WTC11 (cell line): ENCODE measurements at places on chromosomes 6 and 20. TPM values are rescaled to one million over a fixed set of nuclear protein-coding genes. Genes with fewer than 3 reads are reported as not detected.

- no peak for DNase-seq
Measured at GRCh38 chr6:163333038-163333437, 81.5 kb upstream of the QKI start.

DNA sequence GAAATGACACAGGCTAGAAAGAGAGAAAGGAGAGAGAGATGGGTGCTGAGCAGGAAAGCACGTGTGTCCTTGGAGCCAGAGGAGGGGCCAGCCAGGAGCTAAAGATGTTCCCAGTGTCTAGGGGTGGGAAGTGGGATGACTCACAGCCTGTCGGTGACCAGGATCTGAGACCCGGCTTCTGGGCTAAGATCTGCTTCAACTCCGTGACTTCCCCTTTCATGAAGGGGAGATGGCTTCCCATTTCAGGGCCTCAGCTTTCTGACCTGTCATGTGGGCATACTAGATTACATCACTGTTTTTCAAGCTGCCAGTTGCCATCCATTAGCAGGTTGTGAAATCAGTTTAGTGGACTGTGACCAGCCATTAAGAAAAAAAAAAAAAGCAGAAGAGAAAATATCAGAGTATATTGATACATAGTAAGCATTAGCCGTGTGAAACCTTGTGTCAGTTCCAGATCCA is 5.4 kb downstream of the TGM3 start:
- DNase-seq, result no peak

GRCh38 chr6:37078814-37079213 is 73.4 kb downstream of the FGD2 start:
- no peak for DNase-seq

DNA sequence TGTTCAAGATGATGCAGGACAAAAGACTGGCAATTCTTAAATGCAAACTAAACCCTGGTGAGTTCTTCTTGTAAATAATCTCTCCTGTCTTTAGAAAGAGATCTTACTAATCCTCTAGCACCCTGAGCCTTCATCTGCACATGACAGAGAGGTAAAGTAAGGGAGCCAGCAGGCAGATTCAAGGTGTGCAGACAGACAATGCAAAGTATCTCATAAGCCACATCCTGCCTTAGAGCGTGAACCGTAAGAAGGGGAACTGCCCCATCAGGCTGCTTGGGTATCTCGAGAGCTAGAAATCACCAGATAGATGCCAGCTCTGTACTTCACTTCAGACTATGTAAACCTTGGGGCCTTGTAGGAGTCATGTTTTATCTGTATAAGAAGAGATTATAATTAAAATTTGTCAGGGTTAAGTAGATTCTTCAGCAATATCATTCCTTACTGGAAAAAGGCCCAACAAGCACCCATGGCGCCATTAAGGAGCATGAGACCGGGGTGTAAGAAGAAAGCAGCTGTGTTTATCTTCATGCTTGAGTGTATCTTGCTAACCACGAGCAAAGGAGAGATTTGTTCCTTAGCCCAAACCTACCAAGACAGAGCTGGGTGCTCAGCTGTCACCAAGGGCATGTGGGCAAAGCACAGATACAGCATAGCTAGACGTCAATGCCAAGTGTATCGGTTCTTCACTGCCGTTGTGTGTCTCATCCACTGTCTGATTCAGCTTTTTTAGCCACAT is 24.4 kb downstream of the CNR1 start:
- no peak for DNase-seq

DNA sequence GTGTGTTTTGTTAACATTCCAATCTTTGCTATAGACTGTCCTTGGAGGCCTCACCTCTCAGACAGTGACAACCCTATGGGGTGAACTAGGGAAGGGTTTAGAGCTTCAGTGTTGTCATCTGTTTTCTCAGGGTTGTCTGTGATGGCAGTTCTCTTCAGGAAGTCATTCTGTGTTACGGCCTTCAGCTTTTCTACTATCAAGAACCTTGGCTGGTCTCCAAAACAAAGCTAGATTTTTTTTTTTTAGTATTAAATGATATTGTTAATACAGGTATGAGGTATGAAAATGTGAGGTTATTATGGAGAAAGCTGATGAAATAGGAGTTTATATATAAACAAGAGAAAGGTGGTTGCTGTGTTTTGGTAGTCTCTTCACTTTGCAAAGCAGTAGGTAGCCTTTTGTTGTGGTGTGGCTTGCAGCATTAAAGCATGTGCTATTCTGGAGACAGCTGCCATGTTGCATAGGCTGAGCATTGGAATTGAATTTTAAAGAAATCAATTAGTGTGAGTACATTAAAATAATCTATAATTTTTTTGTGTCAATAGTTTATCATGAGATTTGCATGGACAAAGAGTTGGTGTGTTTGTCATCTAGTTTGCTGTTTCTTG is 162.6 kb downstream of the CARMIL1 start:
- DNase-seq, result no peak

DNA sequence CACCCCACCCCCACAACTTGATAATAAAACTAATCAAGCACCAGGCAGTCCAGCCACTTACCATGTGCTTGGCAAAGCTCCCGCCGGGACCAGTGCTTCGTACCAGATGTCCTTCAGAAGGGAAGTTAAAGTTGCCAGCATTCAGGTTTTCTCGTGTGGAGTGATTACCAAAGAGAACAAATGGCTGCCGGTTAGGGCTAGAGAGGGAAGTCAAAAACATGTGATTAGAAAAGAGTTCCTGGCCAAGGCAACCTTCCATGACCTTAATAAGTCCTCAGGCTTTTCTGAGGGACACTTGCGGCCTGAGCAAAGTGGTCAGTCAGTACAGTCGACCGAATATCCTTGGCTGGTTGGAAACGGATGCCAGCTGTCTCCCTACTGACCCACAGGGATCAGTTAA is 67.0 kb downstream of the DNAAF9 start:
- DNase-seq, result no peak

- no peak for DNase-seq
Measured at GRCh38 chr6:35640017-35640664, 48.6 kb downstream of the FKBP5 start.

GRCh38 chr20:22823119-22823518 is 212.0 kb upstream of the SSTR4 start:
- DNase-seq, result no peak

DNA sequence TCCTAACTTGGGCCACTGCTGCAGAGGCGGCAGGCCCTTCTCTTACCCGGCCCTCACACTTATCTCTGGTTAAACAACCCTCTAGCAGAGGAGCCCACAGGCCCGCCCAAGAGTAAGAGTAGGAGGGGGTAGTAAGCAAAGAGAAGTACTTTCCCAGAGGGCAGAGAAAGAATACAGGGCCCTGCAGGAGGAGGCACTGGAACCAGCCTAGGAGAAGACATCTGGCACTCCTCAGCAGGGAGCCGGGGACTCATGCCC is 10.1 kb downstream of the MTCH1 start:
- DNase-seq, result no peak

DNA sequence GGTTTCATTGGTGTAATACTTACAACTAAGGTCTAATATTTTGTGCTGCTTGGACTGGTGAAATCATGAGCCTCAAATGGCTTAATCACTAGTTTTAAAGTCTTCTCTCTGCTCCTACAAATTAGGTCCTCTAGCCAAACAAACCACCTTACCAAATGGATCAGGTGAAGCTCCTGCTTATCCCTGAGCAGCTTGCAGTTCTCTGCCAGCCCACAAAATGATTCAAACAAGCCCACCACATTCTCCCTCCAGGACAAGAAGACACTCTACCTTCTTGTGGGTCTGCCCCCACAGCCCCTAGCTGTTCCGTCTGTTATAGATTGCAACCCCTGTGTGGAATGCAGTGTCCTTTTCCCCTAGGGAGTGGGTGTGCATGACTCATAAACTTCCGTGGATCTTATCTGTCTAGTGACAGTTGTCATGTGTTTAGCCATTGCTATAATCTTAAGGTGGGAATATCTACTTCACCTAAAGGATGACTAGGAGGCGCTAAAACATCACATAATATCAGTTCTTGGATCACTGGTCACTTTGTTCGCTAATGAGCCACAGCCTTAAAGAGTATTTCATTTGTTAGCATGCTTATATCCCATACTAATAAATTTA is 940.5 kb upstream of the MANEA start:
- DNase-seq, result no peak

GRCh38 chr6:158085261-158086053 is 82.6 kb downstream of the SERAC1 start:
- no peak for DNase-seq

GRCh38 chr6:129359811-129360681 is 349.9 kb downstream of the ARHGAP18 start:
- DNase-seq, result no peak

DNA sequence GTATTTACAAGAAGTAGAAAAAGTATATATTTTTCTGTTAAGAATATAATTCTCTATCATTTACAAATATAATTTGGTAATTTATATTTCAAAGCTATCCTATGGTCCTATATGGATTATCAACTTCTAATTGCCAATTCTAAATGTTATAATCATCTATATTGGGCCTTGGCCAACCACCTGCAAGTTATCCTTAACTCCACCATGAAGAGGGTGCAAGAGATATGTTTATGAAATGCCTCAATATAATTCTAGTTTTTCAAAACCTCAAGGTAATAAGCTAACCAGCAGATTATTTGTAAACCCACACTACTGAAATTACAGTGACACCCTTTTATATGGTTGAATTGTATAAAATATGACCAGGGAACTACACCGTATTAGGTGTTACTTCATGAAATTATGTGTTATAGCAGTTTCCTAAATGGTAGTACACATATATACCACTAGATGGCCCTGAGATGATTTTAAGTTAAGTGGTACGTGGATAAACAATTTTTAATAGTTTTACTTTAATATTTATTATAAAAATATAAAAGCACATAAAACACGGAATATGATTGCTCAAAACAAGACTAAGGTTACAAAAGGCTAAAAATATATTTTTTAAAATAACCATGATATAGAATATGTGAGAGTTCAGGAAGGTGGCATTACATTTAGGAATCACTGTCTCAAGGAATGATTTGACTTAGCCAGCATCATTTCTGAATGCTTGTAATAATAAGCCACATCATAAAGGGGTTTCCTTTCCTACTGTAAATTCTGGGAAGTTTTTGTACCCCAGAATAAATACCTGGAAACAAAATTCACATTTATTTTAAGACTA is 9.8 kb upstream of the PNISR start:
- DNase-seq, result no peak

DNA sequence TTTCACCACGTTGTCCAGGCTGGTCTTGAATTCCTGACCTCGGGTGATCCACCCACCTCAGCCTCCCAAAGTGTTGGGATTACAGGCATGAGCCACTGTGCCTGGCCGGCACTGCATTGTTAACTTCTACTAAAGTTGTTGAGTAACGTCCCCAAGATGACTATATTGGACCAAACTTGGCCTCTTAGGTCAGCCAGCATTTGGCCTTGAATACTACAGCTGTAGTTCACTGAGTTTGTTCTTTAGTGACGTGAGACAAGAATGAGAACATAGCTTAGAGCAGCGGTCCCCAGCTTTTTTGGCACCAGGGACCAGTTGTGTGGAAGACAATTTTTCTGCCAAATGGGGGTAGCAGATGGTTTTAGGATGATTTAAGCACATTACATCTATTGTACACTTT is 237.1 kb downstream of the TBC1D7 start:
- no peak for DNase-seq

DNA sequence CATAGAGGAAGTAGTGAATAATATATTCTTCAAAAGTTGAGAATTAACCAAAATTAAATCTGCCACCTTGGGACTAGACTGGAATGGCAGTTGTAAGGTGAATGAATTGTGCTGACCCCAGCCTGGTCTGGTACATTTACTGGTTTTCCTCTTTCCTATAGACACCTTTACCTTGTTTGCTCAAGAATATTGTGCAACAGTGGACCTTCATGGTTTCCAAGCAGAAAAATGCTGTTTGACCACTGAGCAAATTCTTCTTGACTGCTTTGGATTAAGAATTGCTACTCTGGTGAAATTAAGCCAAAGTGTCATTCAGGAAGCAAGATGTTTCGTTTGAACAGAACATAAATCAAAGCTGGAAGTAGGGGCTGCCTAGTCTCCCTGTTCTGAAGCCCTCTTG is 156.6 kb upstream of the TAB2 start:
- DNase-seq, result no peak

- DNase-seq, result no peak
Measured at GRCh38 chr6:51429017-51429712, 610.5 kb downstream of the TFAP2B start.

Gene AIF1
- total RNA-seq, result 5.4 to 8.5 TPM (median 7.1 TPM) in 3 replicates

Gene OR2H1
- not detected in 3 replicates for total RNA-seq

Gene WFDC10B
- 0.42 to 0.62 TPM (median 0.53 TPM) in 3 replicates for total RNA-seq

Gene TREML2
- total RNA-seq, result 0.09 to 0.15 TPM (median 0.09 TPM) in 3 replicates
